ENCODE measurements at places on chromosomes 12 and 14.

DNA sequence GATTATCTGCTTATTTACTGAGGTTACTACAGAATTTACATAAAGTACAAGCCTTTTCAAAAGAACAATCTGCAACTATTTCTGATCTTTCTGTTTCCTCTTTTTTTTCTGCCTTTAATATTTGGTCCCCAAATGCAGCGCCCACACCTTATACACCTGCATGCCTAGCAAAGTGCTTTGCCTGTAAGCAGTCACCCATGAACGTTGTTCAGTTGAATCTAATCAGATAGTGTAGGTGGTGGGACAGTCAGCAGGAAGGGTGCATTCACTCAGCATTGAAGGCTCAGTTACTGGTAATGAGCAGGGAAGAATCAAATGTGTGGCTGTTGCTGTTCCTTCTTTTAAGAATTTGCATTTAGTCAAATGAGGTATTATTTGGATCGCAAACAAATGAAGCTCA, 108.4 kb downstream of the GPR135 start:
- no peak for DNase-seq

DNA sequence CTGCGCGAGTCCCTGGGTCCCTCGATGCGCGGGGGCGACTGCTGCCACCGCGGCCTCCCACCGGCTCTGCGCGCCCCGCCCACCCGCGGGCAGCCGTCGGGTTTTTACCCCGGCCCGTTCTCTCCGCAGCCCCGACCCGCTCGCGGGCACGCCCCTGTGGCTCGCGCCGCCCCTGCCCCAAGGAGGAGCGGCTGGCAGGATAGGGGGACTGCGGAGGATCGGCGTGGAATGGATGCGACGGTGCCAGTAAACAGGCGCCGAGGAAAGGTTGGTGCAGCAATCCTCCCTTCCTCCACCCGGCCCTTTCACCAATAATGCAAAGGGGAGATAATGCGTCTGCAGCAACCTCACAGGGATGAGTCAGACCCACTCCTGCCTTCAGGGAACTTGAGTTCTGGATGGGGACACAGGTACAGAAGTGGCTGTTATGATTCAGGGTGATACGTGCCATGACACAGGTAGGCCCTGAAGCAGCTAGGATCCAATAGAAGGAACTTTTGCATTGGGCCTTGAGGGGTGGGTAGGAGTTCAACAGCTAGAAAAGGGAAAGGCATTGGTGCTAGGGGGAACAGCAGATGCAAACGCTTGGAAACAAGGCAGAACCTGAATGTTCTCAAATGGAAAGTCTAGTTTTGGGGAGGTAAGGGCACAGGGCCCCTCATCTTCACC, 554 bp upstream of the DEGS2 start:
- no peak for DNase-seq

- DNase-seq = no peak
These were observed 95.3 kb downstream of the FGD4 start for GRCh38 chr12:32494656-32495055.

- no peak for DNase-seq
These were observed 32.6 kb downstream of the WASHC3 start for GRCh38 chr12:102029141-102029540.

- DNase-seq = no peak
These were observed 5.4 kb downstream of the MARK3 start for GRCh38 chr14:103390605-103391004.

DNA sequence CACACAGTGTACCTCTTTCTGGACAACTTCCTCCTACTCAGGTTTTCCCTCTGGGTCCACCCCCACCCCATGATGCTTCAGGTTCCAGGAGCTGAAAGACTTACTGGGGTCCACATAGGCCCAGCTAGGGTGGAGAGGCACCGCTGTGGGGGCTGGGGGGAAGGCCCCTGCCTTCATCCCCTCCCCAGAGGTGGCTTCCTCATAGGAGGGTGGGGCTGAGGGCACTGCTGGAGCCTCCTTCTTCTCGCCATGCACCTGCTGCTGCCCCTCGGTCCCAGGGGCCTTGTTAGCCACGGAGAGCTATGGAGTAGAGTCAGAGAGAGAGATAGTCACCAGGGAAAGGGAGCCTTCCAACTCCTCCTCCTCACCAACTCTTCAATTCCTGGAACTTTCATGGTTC, 2.7 kb downstream of the FAIM2 start:
- DNase-seq = no peak

DNA sequence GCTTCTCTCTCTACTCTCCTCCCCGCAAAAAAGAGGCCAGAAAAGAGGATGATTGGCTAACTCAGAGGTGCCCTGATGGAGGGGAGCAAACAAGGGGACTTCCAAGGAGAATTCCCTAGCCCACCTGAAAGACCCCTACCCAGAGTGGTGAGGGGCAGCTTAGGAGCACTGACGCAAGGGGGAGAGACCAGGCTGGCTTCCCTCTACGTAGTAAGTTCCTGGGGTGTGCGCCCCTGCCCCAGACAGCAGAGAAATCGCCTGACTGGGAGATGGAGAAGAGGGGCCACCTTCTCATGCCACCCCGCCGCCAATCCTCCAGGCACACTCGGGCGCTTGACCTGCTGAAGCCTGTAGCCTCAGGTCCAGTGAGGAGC, 2.1 kb upstream of the DIO3 start:
- no peak for DNase-seq

DNA sequence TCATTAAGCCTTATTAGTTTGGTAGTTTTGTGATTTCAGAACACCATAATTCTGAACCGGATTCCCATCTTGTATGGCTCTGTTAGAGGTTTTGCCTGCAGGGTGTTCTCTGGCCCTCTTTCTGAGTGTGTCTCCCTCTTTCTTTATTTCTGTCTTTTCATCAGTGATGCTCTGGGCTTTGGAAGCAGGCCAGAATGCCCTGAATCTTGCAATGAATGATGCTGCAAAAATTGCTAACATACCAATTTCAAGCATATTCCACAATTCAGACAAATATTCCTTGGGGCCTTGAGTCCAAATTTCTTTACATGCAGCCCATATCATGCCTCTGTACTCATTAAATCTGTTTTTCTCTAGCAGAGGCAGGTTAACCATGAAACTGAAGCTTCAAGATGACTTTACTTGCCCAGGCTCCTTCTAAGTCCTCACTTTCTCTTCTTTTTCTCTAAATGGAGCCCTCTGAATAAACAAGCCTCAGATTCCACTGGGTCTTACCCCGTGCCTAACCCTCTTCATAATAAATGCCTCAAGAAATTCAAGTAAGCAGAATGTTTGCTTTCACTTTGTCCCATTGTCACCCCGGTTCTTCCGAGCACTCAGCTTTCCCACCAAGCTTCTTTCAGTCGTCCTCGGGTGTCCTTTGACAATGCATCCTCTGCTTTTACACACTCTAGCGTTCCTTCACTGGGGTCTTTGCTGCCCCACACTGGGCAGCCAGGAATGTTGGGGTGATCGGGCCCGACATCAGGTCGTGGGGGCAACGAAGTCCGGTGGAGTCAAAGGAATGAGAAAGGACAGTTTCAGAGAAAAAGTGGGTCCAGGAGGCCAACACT, 78.8 kb upstream of the SLC38A4 start:
- DNase-seq = no peak

- DNase-seq = peak; percentile 52
These were observed 15.6 kb downstream of the BAG5 start for GRCh38 chr14:103546652-103547454.

GRCh38 chr12:101468948-101469347, 6.2 kb upstream of the SPIC start:
- DNase-seq = no peak

DNA sequence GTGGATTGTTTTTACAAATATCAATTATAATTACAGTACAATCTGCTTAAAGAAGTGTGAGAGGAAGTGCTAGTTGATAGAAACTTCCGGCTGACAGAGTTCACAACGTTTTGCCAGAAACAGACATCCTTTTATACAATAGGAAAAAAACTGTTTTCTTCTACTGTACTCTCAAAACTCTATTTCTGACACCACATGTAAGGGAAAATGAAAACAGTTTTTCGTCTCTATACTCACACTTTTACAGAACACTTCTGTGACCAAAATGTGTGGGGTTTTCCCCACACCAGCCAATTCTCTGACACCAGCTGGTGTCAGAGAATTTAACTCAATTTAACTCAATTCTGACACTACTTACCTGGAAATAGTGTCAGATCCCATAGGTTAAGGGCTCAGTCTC, 24.2 kb upstream of the HIF1A start:
- DNase-seq = peak; percentile 12

DNA sequence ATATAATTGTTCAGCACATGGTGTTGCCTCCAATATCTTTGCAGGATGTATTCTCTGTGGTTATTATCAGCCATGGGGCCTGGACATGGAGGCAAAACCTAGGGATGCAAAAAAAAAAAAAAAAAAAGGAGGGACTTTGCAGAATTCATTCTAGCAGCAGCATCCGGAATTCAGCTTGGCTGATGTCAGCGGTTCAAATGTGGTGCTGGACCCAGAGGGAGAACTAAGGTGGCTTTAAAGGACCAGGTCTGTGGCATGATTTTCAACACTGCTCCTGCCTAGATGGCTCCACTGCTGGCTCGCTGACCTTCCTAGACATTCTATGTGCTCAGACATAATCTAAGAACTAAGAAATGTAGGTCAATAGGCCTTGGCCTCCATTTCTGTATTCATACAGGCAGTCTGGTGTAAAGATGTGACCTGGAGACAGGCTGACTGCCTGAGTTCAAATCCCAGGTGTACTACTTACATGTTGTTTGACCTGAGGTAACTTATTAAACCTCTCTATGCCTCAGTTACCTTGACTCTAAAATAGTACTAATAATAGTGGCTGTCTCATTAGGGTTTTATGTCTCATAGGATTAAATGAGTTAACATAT, 108.6 kb downstream of the PPM1A start:
- DNase-seq = no peak

- DNase-seq = no peak
These were observed 179.3 kb upstream of the RMST start for GRCh38 chr12:97283297-97283696.

DNA sequence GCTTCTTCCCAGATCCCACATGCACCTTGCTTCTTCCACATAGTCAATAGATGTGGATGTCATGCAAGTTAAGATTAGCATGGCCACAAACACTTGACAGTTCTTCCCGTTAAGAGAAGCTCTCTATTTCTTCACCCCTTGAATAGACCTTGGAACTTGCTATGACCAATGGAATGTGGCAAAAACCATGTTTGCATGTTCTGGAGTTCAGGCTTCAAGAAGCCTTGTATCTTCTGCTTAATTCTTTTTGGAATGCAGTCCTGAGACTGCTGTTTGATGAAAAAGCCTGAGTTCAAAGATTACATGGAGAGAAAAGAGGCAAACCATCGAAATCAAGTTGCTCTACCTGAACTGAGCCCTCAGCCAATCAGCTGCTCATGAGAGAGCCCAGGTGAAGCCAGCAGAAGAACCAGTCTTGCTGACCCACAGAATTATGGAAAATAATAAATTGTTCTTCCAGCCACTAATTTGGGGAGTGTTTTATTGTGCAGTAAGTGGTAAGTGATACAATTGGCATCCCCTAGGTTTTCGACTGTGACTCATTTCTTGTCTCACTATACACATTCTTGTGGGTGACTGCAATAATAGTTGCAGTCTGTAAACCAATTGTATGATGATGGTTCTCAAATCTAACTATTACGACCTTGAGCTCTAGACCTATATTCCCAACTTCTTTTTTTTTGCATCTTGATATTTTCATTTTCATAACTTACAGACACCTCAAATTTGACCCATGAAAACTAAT, 12.6 kb downstream of the RASSF9 start:
- no peak for DNase-seq

- no peak for DNase-seq
These were observed 93.9 kb upstream of the AMN1 start for GRCh38 chr12:31822761-31823160.

DNA sequence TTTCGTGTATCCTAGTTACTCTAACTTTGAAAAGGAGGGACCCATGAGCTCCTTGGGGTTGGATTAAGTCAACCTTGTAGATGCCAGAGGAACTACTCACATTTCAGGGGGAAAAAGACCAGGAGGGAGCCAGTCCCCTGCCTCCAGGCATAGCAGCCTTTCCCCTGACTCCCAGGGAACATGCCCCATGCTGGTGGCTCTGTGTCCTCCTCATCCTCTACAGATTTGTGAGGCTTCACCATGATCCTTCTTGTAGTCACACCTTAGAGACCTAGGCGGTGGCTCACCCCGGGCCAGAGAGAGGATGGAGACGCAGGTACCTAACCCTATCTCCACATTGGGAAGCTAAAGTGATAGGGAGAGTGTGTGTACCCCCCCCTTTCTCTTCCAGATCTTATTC, 16.0 kb upstream of the PPP1R1A start:
- no peak for DNase-seq

- DNase-seq = no peak
These were observed 8.1 kb downstream of the CIT start for GRCh38 chr12:119868992-119869391.

GRCh38 chr12:123971770-123972456, 718 bp downstream of the CCDC92 start:
- DNase-seq = no peak

- no peak for DNase-seq
These were observed 87.0 kb downstream of the TESC start for GRCh38 chr12:117011988-117012805.

- DNase-seq = no peak
These were observed 101.7 kb upstream of the PARP11 start for GRCh38 chr12:3974883-3975282.

DNA sequence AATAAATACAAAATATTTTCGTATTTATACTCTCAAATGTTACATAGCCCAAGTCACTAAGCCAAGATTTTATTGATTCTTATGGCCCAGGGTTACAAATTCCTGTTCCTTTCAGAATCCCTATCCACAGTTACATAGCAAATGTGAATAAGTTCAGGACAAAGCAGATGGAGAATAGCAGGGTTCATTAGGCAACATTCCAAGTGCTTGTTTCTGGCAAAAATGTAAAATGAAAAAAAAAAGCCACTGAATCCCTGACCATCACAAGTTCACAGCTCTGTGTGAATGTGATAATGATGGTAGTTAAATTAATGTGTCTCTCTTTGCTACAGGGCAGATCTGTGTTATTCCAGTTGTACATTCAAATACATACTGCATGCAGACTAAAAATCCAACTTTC, 74.6 kb downstream of the KCNC2 start:
- DNase-seq = no peak

GRCh38 chr12:103832048-103832997, 8.7 kb downstream of the NT5DC3 start:
- no peak for DNase-seq

DNA sequence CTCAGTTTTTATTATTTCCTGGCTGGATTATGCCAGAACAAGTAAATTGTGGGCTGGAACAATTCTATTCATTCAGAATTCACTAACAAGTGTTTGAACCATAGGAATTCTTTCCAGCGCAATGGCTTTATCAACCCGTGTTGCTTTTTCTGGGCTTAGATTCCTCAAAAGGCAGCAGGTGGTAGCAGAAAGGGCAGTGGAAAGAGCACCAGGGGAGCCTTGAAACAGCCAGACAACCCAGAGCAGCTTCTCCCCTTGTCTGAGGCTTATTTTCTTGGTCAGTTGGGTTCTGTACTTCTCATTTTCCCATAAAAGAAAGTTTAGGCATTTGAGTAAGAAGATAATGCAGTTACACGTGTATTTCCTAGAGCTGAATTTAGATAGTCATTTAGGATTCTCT, 130.7 kb downstream of the OTOGL start:
- DNase-seq = no peak

GRCh38 chr12:9730591-9730990, 2.3 kb downstream of the CLECL1 start:
- no peak for DNase-seq

GRCh38 chr12:16913832-16914490, 308.0 kb upstream of the LMO3 start:
- no peak for DNase-seq

Data from stimulated activated CD8-positive, alpha-beta memory T cell treated with anti-CD3 and anti-CD28 coated beads, Interleukin-15, amount 100 ng/mL, for 4 hours (primary cell).